ENCODE measurements at places on chromosomes 1 and 21.

- peak; percentile 53 for DNase-seq
These were observed 4.8 kb downstream of the ATP1A1 start for GRCh38 chr1:116377541-116378529.

- no peak for DNase-seq
These were observed 86.6 kb downstream of the PTBP2 start for GRCh38 chr1:96808191-96808590.

- DNase-seq = no peak
These were observed 444.9 kb upstream of the PKN2 start for GRCh38 chr1:88239205-88239604.

- DNase-seq = peak; percentile 58
These were observed 45.7 kb downstream of the CAPZB start for GRCh38 chr1:19439464-19440171.

GRCh38 chr1:112444269-112444668 lies 48.3 kb downstream of the CTTNBP2NL start:
- DNase-seq = no peak

DNA sequence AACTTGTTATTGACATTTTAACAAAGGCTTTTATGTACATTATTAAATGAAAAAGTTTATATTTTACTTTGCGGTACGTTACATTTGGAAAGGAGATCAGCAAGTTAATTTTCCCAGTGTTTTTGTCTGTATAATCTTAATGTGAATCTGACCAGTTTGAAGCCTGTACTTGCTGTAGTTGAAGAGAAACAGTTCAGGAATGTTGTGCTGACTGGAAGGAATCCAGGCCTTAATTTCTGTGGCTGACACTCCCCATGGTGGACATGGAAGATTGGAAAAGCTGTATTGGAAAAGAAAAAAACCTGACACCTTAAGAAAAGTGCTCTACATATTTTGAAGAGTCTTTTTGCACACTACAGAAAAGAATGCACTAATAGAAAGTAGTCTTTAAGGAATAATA lies 15.5 kb downstream of the LEPR start:
- no peak for DNase-seq

DNA sequence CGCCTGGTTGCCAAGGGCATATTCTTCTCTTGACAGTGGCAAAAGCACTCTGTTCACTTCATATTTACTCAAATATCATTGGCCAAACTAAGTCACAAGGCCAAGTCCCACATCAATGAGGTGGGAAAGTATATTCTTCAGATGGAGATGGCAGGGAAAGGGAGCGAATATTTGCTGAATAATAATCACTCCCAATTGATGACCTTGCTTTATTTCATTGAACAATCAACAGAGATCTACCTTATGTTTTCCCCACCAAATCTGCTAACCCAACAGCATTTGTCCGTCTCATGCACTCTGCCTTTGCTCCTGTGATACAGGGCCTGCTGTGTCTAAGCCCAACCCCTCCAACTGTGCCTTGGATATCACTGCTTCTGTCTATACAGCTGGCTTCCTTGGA lies 45.2 kb upstream of the PCP4 start:
- no peak for DNase-seq
